Mesothelial cell of epicardium (in vitro differentiated cells): ENCODE measurements at places on chromosomes 3 and 15. TPM values are rescaled to one million over a fixed set of nuclear protein-coding genes. Genes with fewer than 3 reads are reported as not detected.

The C3orf85 gene
- not detected in 3 replicates for total RNA-seq

The GORASP1 gene
- total RNA-seq: 70.8 to 71.5 TPM (median 71.1 TPM) in 3 replicates

- H3K4me3 ChIP-seq: no peak overlapping the region
- DNase-seq: no peak
- H3K4me1 ChIP-seq: no peaks in the 10 kb centered on the region
- H3K27ac ChIP-seq: no peak overlapping the region
These were observed 63.5 kb upstream of the PRR20G start for GRCh38 chr3:127351321-127351720.

DNA sequence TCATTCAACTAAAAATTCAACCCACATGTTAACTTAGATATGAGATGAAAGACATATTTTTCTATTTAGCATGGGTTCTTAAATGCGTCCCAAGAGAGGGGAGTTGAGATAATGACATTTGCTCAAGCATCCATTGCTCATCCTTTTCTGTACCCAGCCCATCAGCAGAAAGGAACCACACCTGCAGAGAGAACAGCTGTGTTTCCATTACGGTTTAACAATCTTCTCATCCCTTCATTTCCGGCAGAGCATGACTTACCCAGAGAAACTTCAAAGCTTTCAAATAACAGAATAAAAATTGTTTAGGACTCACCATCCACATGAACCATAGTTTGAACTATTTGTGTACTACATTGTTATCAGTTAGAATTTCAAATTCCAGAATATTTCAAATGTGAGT, 113.1 kb downstream of the TGFBR2 start:
- peaks cover 5% of the 10 kb centered on the region for H3K4me1 ChIP-seq
- peaks cover 10% of the 10 kb centered on the region for H3K36me3 ChIP-seq
- DNase-seq: no peak
- H3K27me3 ChIP-seq: no peaks in the 10 kb centered on the region

- H3K27me3 ChIP-seq: peaks cover 55% of the 10 kb centered on the region
- no peak overlapping the region for H3K4me3 ChIP-seq
- DNase-seq: no peak
- H3K36me3 ChIP-seq: no peaks in the 10 kb centered on the region
- no peak overlapping the region for H3K27ac ChIP-seq
These were observed 126.0 kb upstream of the PRR20G start for GRCh38 chr3:127413871-127414270.

DNA sequence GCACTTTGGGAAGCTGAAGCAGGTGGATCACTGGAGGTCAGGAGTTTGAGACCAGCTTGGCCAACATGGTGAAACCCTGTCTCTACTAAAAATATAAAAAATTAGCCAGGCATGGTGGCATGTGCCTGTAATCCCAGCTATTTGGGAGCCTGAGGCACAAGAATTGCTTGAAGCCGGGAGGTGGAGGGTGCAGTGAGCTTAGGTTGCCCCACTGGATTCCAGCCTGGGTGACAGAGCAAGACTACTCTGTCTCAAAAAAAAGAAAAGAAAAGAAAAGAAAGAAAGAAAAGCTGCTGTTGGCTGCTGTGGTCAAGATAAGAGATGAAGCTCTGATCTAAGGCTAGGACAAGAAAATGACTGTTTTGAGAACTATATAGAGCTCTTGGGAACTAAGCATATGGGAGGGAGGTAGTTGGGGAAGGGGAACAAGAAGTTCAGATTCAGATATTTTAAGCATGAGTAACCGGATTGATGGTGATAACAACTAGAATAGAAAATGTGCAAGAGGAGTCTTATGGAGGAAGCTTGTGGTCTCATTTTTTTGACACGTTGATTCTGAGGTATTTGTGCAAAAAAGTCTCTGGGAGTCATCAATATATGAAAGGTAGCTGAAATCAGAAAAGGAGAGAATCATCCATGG, 25.7 kb downstream of the DNAH12 start:
- H3K27ac ChIP-seq: peak overlapping the region; percentile 18
- H3K4me1 ChIP-seq: peaks cover 6% of the 10 kb centered on the region
- H3K4me3 ChIP-seq: no peak overlapping the region
- no peaks in the 10 kb centered on the region for H3K36me3 ChIP-seq

DNA sequence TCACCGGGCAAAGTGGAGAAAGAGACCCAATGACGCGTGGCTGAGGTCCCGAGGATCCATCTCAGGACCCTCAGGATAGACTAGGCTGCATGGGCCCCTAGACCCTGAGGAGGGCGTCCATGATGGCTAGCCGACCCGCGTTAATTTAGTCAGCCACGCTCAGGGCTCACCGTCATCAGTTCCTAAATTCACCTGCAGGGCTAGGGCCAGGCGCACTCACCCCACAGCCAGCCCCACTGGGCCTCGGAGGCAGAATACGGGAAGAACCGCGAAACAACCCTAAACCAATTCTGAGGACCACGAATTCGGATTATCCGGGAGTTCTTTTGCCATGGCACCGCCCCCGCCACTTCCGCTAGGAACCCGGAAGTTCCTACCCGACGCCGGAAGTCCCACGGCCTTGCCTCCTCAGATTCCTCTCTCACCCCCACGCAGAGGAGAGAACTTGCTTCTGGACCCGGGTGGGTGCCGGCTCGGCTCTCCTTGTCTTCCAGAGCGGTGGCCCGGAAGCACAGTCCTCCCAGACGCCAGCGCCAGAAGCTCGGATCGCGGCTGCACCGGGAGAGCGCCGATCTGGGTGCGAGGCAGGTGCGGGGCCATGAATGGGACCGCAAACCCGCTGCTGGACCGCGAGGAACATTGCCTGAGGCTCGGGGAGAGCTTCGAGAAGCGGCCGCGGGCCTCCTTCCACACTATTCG, at the start of the genes EAF1 and METTL6:
EAF1 (plus strand) TSS at position 417 of the 699 bp plus-strand sequence; CDS start at position 599, 182 bp downstream.
METTL6 (minus strand) TSS at position 363 of the 699 bp plus-strand sequence. CDS start 1,033 bp downstream, outside the sequence.
- DNase-seq: peak; percentile 51
- H3K27me3 ChIP-seq: no peaks in the 10 kb centered on the region
- H3K27ac ChIP-seq: peak within 1 kb of the TSS; percentile 88

- H3K36me3 ChIP-seq: peaks cover 15% of the 10 kb centered on the region
- DNase-seq: no peak
- H3K27ac ChIP-seq: no peak overlapping the region
- no peaks in the 10 kb centered on the region for H3K27me3 ChIP-seq
These were observed 166.9 kb downstream of the UACA start for GRCh38 chr15:70596354-70597055.
